Breast epithelium (tissue), 4 donors: ENCODE measurements at places on chromosomes 12 and 14. TPM values are rescaled to one million over a fixed set of nuclear protein-coding genes. Genes with fewer than 3 reads are reported as not detected.

The A2ML1 gene
- 0.33 TPM for total RNA-seq

The PITPNM2 gene
- total RNA-seq, result 2.3 TPM

The C12orf50 gene
- not detected for total RNA-seq

GRCh38 chr12:98465950-98466602 is 49.3 kb upstream of the TMPO start:
- no peak for DNase-seq

GRCh38 chr14:98059106-98059505 is 1212.9 kb downstream of the BCL11B start:
- DNase-seq, result no peak

GRCh38 chr12:50612882-50613281 is 108.1 kb downstream of the DIP2B start:
- no peak for DNase-seq
